HT1080 (cell line): ENCODE measurements at places on chromosomes 12 and 14.
A peak's percentile ranks its signal among the peaks of the same experiment; 100 is the strongest.

DNA sequence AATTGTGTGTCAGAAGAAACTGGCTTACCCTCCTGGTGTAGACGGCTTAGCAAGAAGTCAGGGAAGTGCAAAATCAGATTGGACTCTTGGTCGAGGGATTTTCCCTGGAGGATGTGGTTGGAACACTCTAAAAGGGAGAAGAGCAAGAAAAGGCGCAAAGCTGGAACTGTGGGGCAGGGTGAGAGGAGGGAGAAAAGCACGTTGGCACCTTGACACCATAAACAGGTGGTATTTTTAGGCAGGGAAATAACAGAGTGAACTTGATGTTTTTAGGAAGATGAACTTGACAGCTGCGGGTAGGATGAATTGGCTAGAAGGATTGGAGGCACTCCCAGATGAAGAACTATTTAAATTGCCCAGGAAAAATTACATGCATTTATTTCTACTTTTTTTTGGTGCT lies 67.7 kb downstream of the HCAR2 start:
- no peak for DNase-seq

DNA sequence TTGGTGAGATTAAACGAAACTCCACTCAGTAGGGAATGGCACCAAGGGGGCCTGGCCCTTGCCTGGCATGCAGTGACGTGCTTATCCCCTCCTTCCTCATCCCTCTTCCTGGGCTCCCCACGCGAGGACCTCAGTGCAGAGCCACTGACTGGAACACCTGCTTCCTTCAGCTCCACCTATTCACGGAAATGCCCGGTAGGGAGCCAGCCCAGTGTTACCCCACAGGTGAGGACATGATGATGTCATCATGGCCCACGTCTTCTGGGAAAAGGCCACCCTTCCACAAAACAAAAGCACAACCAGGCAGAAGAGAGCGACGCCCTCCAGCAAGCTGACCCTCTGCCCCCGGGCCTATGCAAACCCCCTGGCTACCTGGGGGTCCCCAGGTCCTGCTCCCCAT lies 42.1 kb downstream of the CCDC85C start:
- DNase-seq: no peak

- peak; percentile 69 for DNase-seq
Observed at GRCh38 chr14:95500772-95501401, 15.6 kb downstream of the SYNE3 start.

GRCh38 chr14:74472601-74473000 lies 20.5 kb downstream of the NPC2 start:
- DNase-seq: no peak

DNA sequence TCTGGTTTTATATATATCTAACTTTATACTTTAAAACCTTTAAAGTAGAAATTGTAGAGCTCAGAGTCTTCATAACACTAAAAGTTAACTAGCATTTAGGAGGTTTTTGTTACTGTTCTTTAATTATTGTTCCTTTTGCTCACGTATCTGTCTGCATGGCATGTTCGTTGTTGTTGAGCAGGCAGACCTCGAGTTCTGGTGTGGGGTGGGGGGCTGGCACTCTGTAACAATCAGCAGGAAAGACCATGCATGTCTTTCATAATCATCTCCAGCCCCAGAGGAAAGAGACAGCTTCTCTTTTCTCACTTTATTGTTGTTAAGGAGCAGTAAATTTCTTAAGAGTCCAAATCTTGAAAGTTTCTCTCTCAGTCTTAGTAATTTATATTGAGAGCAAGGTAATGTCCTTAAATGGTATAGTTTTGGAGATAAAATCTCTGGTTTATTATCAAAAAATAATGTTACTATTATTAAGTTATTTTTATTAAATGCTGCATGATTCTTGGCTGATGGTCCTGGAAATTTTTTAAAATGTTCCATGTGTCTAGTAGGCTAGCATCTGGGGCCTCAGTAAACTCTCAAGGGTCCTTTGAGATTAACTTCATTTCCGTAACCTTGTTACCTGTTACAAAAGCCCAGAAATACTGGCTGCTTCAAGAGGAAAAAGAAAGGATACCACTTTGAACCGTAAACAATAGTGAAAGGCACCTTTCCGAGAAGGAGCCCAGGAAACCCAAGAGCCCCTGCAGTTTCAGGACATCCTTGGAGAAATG lies 30.3 kb downstream of the CKB start:
- no peak for DNase-seq

DNA sequence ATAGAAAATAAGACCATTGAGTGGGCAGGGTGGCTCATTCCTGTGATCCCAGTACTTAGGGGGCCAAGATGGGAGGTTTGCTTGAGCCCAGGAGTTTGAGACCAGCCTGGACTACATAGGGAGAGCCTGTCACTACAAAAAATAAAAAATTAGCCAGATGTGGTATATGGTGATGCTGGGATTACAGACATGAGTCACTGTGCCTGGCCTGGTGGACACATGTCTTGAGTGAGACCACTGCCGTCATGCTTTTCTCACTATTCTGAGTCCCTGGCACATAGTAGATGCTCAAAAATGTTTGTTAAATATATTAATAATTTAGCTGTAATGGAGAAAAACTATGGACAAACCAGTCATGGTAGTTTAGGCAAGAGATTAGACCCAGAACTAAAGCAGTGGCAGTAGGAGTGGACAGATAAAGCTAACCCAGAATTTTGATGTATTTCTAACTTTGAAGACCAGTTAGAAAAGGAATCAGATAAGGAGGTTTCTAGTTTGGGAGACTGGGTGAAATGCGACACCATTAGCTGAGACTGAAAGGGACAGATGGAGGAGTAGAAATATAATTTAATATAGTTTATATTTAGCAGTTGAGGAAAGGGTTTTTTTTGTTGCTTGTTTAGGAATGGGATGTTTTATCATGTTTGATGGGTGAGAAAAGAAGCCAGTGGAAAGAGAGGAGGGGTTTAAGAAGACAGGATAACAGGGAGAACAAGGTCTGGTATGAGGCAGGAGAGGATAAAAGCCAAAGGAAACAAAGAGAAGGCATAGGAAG lies 7.4 kb upstream of the PTGES3 start:
- DNase-seq: no peak

GRCh38 chr14:101333335-101334280 lies 227.7 kb upstream of the DIO3 start:
- DNase-seq: no peak

- DNase-seq: no peak
Observed at GRCh38 chr12:60100160-60100559, 504.3 kb downstream of the SLC16A7 start.

DNA sequence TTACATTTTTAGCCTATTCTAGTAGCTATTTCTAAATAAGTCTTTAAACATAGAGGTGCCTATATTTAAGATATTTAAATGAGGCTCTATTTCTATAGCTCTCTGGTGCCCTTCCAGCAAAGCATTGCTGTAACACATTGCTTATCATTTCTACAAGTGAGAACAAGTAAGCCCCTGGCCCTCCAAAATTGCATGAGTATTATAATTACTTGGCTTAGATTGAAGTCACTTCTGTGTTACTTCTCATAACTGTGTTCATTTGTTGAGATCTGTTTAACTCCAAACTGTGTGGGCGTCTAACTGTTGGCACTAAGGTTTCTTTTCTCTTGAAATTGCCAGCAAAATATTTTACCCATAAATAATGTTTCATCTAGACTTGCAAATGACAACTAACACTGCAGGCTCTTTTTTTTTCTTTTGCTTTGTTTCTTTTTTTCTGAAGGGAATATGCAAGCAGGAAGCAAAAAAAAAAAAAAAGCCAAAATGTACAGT lies 66.5 kb downstream of the DAD1 start:
- no peak for DNase-seq

DNA sequence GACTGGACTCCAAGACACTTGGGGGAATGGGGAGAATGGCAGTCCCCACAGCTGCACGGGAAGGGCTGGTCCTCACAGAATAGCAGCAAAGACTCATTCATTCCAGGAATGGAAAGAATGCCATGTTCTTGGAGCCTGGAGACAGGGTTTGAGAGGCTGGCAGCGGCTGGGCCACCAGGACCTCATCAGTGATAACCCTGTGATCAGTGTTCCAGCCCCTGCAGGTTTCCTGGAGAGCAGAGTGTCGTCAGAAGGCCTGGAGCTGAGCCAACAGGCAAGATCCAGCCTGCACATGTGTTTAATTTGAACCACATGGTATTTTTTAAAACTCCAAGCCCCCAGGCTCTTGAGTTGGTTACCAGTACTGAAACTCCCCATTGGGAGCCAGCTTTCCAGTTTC lies 11.3 kb downstream of the BDKRB1 start:
- no peak for DNase-seq

DNA sequence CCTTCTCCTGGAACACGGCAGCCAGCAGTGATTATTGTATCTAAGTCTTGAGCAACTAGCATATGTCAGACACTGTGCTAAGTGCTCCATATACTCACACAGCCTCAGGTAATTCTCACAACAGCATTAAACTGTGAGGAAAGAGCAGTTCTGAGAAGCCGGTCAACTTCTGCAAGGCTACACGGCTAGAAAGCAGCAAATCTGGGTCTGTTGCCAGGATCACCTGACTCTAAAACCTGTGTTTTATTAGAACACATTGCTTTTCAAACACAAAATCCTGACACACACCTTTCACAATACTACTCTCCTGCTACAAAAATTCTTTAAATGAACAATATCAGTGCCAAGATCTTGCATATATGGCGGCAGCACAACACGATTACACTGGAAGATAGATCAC lies 49.8 kb upstream of the CRACR2A start:
- DNase-seq: no peak
